Ascending aorta (tissue), 2 donors: ENCODE measurements at places on chromosomes 7 and 10. TPM values are rescaled to one million over a fixed set of nuclear protein-coding genes. Genes with fewer than 3 reads are reported as not detected.
A peak's percentile ranks its signal among the peaks of the same experiment; 100 is the strongest.

GRCh38 chr10:28180654-28181053 is 122.2 kb downstream of the MPP7 start:
- no peaks in the 10 kb centered on the region for H3K36me3 ChIP-seq
- no peak overlapping the region for H3K27ac ChIP-seq
- no peak overlapping the region for H3K4me3 ChIP-seq
- DNase-seq: no peak
- H3K4me1 ChIP-seq: peaks cover 12% of the 10 kb centered on the region
- no peaks in the 10 kb centered on the region for H3K27me3 ChIP-seq

DNA sequence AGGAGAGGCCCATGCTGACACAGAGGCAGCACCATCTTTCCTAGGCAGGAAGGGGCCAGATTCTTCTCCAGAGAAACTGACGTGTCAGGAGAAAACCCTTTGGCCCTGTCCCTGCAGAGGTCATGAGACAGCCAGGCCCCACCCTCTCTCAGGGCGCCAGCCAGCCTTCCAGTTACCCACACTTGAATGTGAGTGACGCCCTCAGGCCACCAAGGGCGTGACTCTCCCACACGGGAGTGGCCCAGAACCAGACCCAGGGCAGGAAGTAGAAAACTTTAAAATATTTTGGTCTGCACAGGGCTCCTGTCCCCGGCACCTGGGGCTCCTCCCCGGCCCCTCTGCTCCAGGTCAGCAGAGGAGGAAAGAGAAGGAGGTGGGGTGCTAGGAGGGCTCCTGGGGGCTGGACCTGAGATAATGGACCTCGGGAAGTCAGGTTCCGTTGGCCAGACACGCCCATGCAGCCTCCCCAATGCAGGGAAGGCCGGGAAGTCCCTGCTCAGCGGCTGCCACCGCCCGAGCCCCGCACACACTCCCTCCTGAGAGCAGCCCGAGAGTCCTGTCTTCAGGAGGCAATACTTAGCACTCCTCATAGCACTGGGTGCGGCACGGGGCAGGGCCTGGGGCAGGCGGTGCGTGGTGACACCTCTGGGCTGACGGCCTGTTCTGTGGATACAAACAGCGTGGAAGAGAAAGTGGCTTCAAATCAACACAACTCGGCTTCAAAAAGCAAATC is 67.0 kb upstream of the CFAP46 start:
- H3K27me3 ChIP-seq: no peaks in the 10 kb centered on the region
- H3K4me1 ChIP-seq: no peaks in the 10 kb centered on the region
- peak; percentile 57 for DNase-seq
- H3K27ac ChIP-seq: no peak overlapping the region
- H3K4me3 ChIP-seq: no peak overlapping the region
- H3K36me3 ChIP-seq: no peaks in the 10 kb centered on the region

- H3K36me3 ChIP-seq: peaks cover 7% of the 10 kb centered on the region
- no peak overlapping the region for H3K27ac ChIP-seq
- H3K4me3 ChIP-seq: no peak overlapping the region
- no peak for DNase-seq
- H3K4me1 ChIP-seq: no peaks in the 10 kb centered on the region
- H3K27me3 ChIP-seq: no peaks in the 10 kb centered on the region
Observed at GRCh38 chr7:2829040-2829439, 15.1 kb downstream of the GNA12 start.

The IKZF5 gene
- total RNA-seq: 4.3 TPM

The CPXM2 gene
- 125 TPM for total RNA-seq

DNA sequence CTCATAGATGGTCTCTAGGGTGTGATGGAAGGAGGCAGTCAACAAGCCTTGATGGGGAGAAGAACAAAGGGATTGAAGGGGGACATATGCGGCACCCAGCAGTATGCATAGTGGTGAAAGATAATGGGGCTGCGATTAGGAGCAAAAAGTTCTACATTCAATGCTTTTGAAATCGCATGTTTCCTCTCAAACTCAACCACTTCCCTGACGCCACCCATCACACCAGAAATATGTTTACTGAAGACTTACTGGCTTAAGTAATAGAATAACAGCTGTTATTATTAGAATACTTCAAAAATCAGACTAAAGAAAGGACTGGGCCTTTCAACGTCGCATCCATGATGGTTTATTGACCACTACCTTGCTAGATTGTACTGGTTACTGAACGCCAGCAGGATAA is 31.5 kb downstream of the MKRN1 start:
- H3K27me3 ChIP-seq: no peaks in the 10 kb centered on the region
- H3K36me3 ChIP-seq: peaks cover 4% of the 10 kb centered on the region
- no peak for DNase-seq
- H3K27ac ChIP-seq: no peak overlapping the region
- H3K4me3 ChIP-seq: no peak overlapping the region

GRCh38 chr10:100528123-100528886 is 1.4 kb downstream of the NDUFB8 start:
- no peak overlapping the region for H3K27ac ChIP-seq
- H3K4me3 ChIP-seq: peak overlapping the region; percentile 91
- DNase-seq: no peak
- H3K36me3 ChIP-seq: peaks cover 26% of the 10 kb centered on the region
- H3K27me3 ChIP-seq: no peaks in the 10 kb centered on the region

- H3K4me1 ChIP-seq: peaks cover 13% of the 10 kb centered on the region
- H3K27me3 ChIP-seq: no peaks in the 10 kb centered on the region
- no peak for DNase-seq
- H3K4me3 ChIP-seq: no peak overlapping the region
- no peak overlapping the region for H3K27ac ChIP-seq
Observed at GRCh38 chr7:116342125-116342524, 131.8 kb downstream of the TES start.

DNA sequence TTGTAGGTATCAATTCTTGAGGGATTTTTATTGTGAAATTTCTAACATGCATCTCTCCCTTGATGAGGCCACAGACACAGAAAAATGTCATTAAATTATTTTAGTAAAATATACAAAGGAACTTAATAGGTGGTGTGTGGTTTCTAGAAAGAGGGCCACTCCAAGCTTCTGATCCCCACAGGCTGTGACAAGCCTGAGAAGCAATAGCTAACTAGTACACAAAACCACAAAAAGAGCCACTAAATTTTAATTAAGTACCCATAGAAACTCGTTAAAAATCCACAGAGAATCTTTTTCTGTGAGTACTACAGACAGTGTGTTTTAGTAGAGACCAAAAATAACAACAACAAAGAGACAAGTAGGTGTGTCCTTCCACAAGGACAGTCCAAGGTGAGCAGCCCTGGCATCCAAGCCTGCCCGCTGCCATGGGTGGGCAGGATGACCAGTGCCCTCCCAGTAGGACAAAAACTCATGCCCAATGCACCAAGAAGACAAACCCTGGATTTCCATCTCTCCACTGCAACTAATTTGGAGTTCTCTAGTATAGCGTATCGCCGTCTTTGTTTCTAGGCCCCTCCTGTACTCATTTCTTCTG is 81.0 kb downstream of the RNF216 start:
- no peak overlapping the region for H3K27ac ChIP-seq
- H3K4me1 ChIP-seq: peaks cover 26% of the 10 kb centered on the region
- H3K27me3 ChIP-seq: no peaks in the 10 kb centered on the region
- H3K4me3 ChIP-seq: no peak overlapping the region
- peaks cover 23% of the 10 kb centered on the region for H3K36me3 ChIP-seq

DNA sequence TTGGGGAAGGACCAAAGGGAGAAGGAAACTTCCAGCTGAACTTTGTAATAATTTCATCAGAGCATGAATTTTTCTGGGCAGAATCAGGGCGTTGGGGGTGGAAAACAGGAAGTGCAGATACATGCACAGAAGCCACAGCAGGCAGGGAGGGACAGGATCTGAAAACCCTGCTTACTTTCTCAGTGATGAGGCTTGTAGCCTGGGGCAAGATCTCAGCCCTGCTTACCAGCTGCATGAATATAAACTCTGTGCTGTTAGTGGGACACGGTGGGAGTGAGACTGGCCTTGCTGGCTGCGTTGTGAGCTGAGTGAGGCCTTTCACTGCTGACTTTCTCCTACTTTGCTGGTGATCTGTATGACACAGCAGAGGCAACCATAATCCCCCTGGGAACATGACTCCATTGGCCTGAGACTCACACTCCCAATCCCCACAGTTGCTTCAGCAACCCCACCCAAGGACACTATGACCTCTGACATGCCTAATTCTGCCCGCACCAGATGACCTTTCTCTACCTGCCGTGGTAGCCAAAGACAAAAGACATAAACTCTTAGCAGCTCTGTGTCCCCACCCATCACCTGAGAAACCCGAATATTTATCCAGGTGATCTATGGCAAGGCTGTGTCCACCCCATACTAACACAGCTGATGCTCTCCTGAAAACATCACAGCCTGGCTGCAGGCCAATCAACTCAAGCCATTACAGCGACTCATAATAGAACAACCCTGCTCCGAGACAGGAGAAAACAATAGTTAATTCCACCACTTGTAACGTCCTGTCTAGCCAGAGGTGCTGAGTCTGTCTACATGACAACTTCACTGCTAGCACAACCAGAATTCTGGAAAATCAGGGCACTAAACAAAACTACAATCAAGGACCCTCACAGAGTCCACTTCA is 190.7 kb upstream of the CHRM2 start:
- no peak overlapping the region for H3K4me3 ChIP-seq
- H3K27me3 ChIP-seq: no peaks in the 10 kb centered on the region
- H3K36me3 ChIP-seq: no peaks in the 10 kb centered on the region
- no peak for DNase-seq

- no peaks in the 10 kb centered on the region for H3K36me3 ChIP-seq
- no peak overlapping the region for H3K27ac ChIP-seq
- H3K4me1 ChIP-seq: no peaks in the 10 kb centered on the region
- DNase-seq: no peak
- H3K4me3 ChIP-seq: no peak overlapping the region
Observed at GRCh38 chr7:38679419-38679818, 48.2 kb upstream of the AMPH start.
